ENCODE measurements at places on chromosomes 5 and 9.

DNA sequence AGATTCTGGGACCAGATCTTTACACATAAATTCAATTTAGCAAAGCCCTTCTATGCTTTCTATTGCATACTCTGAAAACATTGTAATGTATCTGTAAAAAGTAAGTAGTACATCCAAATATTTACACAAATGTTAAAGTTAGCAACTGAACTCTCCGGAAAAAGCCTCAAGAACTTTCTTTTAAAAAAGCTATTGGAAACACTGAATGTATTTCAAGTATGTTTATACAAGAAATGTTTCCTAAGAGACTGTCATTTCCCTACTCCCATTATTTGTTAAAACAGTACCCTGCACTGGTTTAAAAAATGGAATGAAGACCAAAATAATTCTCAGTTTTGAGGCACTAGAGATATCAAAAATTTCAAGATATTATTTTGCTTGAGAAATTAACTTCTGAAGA is 44.8 kb upstream of the TRIM36 start:
- no peak for DNase-seq

- DNase-seq: no peak
Observed at GRCh38 chr5:131361677-131362315, 97.9 kb downstream of the CDC42SE2 start.

DNA sequence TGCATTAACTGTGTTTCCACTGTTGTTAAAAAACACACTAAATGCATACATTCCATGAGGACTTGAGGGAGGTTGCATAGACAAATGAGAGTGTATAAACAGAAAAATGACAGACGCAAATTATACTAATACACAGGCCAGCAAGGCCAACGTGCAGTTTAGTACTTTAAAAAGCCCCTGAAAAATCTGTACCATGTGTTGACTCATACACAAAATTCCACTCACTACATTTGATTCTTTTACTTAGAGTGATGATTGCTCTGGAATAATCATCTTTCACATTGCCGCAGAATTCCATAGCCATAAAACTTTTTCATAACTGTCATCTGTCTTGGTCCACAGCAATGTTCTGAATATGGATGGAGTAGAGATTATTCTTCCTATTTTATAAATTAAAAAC is 215.7 kb downstream of the FAM114A2 start:
- DNase-seq: no peak

DNA sequence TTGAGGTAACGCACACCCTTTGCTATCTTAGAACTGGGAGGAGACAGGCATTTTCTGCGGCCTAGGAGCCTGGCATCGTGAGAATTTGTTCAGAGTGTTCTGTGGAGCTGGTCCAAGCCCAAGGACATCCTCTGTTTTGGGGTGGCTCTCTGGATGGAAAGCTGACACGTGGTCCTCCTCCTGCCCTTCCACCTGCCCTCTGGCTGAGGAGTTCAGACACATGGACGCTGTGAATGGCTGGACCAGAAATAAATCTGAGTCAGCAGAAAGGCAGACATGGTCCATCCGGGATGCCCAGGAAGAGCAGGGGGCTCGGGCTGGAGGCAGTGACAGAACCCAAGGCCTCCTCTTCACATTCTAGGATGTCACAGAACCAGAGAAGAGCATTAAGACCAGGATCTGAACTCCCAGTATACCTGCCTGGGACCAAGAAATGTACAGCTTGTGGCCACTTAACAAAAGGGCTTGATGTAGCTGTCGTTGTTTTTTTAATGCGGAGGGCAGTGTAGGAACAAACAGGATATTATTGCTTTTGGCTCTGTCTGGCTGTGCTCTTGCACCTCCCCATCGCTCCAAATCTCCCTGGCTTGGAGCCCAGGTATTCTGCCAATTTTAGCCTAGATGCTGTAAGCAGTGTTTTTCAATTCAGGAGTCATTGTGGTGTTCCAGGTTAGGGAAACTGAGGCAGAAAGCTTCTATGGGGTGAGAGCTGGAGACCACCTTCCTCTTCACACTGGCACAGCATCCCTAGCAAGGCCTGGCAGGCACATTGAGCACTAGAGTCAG is 2.4 kb downstream of the CKMT2 start:
- DNase-seq: no peak

DNA sequence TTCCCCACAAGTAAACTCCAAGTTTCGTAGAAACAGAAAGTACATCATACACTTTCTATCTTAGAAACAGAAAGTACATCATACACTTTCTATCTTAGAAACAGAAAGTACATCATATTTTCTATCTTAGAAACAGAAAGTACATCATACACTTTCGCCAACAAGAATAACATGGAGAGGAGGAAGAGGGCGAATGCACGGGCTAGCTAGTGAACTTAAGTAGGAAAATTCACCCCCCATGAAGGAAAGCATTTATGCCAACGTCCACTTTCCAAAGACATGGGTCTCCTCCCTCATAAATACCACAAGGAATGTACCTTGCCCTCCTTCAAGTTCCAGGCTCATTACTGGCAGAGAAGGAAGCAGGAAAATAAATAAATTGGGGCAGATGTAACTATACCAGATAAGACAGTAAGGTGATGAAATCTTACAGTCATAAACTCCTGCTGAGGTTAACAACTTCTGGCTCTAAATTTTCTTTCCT is 64.7 kb downstream of the FRMD3 start:
- DNase-seq: no peak

GRCh38 chr9:126587187-126588185 is 26.2 kb upstream of the LMX1B start:
- DNase-seq: no peak

GRCh38 chr5:13249854-13250253 is 694.6 kb downstream of the DNAH5 start:
- DNase-seq: no peak

DNA sequence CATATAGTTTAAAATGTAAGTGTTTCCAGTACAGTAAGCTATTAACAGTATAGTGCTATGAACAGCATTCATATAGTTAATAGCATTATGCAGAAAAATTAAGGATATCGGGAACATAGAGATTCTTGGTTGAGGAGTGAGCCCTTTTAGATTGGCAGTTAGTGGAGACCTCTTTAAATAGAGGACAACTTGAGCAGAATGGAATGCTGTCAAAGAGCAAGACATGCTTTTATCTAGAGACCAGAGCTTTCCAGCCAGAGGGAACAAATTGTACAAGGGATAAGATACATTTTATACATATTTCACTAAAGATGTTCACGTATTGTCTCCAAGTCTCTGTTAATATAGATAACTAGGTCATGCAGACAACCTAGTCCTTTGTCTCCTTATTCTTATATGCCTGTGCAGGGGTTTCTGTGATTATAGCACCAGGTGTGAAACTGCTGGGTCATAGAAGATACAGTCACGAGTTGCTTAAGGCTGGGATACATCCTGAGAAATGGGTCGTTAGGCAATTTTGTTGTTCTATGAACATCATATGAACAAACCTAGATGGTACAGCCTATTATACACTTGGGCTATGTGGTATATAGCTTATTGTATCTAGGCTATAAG is 6.0 kb downstream of the IPO11 start:
- no peak for DNase-seq

DNA sequence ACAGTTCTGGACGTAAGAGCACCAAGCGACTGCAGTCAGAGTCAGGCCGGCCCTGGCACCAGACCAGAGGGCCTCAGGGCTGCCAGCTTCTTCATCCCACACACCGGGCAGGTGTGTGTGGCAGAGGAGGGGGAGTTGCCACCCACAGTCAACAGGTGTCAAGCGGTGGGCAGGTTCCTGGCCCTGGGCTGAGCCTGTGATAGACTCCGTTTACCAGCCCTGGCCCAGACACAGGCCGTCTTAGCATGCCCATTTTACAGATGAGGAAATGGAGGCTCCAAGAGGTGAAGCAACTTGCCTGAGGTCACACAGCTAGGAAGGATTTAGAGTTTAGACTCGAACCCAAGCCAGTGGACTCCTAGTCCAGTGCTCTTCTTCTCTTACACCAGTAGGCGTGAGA is 71.8 kb downstream of the HMCN2 start:
- no peak for DNase-seq

GRCh38 chr5:160133918-160134304 is 14.7 kb upstream of the PWWP2A start:
- DNase-seq: no peak

GRCh38 chr9:38207247-38207778 is 138.3 kb upstream of the SHB start:
- no peak for DNase-seq

DNA sequence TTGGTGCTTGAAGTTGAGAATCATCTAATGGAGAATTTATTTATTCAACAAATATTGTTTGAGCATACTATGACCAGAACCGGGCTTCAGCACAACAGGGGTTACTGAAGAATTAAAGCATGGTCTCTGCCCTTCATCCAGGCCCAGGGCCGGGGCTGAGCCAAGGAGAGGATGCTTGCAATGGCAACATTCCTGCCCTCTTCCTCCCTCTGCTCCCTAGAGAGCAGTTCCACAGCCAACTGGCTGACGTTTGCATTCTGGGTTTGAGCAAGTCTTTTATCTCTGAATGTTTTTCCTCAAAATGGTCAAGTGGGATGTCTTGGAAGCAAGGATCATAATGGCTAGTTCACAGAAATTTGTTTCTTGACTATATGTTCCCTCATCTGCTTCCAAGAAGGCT is 80.7 kb downstream of the GLDC start:
- DNase-seq: no peak

- DNase-seq: no peak
Observed at GRCh38 chr5:126519637-126520592, 75.1 kb downstream of the ALDH7A1 start.

DNA sequence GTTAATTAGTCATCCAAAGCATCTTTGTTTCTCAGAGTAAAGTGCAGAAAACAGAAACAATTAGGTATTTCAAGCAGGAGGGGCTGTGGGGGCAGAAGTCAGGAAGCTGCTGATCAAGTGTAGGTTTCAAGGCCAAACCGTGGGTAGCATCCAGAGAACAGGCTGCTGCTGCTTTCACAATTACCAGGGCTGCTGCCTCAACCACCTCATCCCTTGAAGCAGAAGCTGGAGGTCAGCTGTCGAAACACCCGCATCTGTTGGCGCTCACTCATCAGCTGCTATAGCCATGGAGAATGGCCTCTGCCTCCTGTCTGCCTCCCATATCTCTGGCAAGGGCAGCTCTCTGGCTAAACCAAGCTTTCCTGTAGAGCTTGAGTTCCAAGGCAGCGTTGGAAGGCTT is 122.9 kb upstream of the OSMR start:
- no peak for DNase-seq

- no peak for DNase-seq
Observed at GRCh38 chr5:31786090-31786631, 147.2 kb downstream of the PDZD2 start.

- no peak for DNase-seq
Observed at GRCh38 chr9:859251-859650, 17.8 kb downstream of the DMRT1 start.

DNA sequence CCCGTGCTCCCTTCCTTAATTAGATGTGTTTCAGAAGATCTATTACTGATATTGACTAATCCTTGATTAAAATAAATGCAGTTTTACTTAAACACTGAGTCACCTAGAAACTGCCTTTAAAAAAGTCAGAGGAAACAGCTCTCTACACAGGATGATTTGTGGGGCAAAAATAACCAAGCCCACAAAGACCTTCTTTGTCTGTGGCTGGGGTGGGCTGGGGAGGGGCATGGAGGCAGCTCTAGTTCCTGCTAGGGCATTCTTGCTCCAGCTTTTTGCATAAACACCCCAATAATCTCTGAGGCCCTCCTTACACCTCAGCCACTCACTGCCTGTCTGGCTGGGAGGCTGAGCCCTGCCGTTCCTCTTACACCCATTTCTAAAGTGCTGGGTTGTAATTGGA is 227.6 kb upstream of the DAP start:
- no peak for DNase-seq

- no peak for DNase-seq
Observed at GRCh38 chr9:16615451-16615850, 255.0 kb downstream of the BNC2 start.

DNA sequence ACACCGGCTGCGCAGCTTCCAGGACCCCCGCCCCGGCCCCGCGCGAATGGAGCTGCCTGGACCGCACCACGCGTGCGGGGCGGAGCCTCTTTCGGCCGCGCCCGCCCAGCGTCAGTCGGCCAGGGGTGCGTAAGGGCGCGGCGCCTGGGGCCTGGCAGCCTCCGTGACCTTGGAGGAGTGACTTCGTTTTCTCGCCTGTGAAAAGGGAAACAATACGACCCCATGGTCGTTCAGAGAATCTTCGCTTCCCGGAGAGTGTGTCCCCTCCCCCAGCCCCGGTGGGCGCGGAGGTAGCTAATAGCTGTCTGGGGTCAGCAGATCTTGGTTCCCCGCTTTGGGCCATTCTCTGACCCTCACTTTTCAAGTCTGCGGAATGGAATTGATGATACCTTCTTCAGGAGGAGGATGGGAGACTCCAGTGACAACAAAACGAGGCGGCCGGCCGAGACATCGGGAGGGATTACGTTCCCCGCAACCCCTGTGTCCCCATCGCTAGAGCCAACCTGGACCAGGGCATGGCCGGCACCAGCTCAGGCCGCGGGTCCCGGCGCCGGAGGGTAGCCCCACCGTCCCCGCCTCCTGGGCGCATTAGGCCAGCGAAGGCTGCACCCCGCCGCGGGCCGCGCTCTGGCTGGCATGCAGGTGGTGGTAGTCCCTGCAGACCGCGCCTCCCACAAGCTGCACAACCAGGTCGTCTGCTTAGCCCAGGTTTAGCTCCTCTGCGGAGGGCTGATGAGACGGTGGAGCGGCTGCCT is 5.5 kb upstream of the CDHR2 start:
- no peak for DNase-seq

DNA sequence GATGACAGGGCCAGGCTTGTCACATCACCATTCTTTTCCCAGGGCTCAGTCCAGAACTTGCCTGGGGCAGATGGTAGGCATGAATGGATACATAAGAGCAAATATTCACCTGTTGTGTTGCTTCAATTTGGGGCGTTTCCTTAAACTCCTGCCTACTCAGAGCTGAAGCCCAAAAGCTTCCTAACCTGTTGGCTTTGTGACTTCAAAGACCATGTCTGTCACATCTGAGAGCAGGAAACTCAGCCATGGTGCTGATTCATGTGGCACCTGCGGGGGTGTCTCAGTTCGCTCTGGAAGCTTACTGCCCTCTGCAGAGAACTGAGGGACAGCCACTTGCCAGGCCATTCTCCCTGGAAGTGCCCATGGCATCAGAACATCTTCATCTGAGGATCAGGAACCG is 246.6 kb downstream of the HSPA4 start:
- no peak for DNase-seq

DNA sequence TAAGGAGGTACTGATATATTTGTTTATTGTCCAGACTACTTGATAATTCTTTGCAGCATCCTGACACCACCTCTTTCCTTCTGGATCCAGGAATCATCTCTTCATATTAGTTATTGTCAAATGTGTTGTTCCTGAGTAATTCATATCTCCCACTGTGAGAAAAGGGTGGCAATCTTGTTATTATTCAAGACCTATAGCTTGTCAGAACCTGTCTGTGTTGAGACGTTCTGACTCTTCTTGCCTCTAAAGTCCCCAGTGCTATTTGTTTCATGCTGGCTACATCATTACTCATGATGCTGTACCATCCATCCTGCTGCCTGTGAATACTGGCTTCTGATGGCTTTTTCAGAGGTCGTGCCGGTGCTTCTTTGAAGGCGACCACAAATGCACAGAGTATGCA is 68.7 kb upstream of the TAF11L2 start:
- DNase-seq: no peak
